ENCODE measurements at places on chromosomes 7 and 10.

DNA sequence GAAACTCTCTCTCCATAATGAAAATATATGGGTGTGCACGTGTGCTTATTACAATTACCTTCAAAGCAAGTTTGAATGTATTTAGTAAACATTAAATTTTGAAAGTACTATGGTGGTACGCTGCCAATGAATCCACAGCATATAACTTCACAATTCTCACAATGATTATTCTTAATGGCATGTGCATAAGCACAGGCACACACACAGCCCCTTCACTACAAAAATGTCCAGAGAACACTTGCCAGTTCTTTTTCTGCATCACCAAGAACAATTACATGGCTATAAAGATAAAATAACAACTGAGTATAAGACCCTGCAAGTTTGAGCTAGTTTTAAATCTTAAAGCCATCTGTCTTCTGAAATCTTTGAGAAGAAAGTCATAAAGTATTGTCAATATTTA is 22.2 kb downstream of the SGCE start:
- no peak for DNase-seq

DNA sequence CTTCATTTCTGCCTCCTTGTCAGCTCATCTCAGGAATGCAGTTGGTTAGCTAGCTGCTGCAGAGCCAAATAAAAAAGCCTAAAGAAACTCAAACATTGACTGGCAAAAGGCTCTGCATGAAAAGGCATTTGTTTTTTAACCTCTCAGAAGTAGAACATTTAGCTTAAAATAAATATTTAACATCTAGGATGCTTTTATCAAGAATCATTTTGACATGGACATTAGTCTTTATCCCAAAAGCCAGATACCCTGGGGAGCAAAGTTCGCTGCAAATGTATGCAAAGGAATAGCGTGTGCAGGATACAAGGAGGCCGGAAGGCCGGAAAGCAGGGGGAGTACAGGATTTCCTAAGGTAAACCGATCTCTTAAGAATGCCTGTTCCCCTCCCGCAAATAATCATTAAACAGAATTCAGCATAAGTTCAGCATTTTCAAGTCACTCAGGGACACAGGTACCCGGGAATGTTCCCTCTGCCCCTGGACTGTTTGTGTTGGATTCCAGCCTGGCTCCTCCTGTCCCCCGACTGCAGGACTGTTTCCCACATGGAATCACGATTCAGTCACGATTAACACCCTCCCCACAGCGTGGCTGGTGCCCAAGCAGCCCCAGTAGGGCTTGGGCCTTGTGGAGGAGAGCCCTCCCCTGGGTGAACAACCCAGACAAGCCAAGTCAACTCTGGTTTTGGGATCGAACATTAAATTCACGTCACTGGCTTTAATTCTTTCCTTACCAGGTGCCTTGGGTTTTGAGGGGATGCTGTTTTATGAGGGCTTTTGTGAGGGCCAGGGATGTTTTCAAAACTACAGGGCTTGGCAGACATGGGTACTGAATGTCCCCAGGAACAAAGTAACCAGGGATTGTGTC is 97.8 kb downstream of the HIPK2 start:
- DNase-seq, result no peak

GRCh38 chr7:105656922-105657521 is 75.7 kb upstream of the EFCAB10 start:
- peak; percentile 67 for DNase-seq

- no peak for DNase-seq
These were observed 15.8 kb downstream of the AP5Z1 start for GRCh38 chr7:4791101-4791737.

GRCh38 chr10:43123361-43124093 is 14.7 kb upstream of the CSGALNACT2 start:
- DNase-seq, result no peak

DNA sequence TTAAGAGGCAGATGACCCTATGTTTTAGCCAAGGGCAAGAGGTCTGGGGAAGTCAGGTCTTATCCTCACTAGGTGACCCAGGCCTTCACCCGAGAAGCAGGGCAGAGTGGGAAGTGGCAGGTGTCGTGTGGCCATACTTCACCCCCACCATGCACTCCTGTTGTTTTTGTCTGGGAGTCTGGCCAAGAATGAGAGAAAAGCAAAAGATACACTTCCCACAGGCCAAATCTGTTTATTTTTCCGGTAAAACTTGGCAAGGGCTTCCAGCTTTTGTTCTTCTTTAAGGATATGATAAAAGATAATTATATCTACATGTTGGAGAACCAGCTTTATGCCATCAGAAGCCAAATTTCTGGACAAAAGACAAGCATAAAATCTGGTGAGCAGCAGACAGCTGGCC is 137.4 kb upstream of the CDC14C start:
- no peak for DNase-seq

DNA sequence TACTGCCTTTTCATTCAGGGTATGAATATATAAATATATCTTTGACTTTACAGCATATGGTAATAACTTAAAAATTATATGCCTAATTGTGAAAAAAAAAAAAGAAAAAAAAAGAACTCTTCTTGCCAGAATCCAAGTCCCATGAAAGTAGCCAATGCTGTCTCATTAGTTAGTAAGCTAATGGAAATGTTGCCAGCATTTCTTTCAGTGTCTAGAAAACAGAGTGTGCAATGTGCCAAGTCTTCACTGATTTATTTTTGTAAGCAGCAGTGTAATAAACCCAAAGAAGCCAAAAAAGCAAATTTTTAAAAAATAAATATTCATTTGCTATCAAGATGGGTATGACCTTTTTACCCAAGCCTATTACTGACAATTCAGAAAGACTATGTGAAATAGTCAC is 31.1 kb upstream of the LRRN3 start:
- no peak for DNase-seq

DNA sequence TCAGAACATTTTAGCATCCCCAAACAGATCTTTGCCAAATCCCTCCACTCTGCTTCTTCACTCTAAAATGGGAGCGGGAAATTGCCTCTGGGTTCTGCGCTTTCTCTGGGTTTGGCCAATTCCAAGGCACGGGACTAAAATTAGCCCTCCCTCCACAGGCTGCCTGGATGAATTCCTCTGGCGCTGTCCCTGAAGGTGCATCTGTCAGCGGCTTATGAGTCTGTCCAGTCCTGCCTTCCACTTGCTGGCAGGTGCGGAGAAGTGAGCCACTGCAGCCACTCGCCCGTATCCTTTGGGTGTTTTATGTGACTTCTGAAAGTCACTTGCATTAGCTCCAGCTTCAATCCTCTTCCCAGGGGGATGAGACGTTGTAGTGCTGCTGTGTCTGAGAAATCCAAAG is 121.6 kb downstream of the SH2D4B start:
- no peak for DNase-seq

DNA sequence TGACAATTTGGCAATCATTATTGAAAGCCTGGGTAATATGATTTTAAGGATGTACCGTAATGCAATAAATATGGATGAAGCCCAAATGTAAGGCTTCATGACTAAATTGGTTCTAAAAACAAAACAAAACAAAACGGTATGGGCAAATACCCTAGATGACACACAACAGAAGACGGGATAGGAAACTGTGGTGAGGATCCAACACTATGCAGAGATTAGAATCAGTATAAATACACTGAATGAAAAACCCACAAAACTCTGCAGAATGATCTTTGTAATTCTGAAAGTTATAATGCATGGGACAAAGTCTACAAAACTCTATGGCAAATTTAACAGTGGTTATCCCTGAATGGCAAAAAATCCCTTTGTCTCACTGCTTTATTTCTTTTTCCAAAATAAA is 57.6 kb downstream of the MALSU1 start:
- no peak for DNase-seq

DNA sequence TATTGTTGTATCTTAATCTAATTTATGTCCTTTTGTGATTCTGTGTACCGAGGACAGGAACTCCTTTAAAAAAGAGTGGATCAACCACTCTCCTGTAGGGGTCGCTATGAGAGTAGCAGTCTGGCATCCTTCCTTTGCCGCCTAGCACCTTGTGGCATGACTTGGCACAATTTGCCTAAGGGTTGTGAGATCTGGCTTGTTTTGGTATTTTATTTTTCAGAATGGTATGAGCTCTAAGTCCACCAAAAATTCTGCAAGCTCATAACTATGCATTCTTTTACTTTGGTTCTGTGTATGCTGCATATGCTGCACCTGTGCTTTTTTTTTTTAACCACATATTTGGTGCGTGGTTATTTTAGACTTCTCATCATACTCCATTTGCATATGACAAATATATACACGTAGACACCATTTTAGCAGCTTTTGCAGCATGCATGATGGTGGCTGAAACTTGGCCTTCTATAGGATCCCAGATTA is 112.8 kb downstream of the CDK14 start:
- no peak for DNase-seq

DNA sequence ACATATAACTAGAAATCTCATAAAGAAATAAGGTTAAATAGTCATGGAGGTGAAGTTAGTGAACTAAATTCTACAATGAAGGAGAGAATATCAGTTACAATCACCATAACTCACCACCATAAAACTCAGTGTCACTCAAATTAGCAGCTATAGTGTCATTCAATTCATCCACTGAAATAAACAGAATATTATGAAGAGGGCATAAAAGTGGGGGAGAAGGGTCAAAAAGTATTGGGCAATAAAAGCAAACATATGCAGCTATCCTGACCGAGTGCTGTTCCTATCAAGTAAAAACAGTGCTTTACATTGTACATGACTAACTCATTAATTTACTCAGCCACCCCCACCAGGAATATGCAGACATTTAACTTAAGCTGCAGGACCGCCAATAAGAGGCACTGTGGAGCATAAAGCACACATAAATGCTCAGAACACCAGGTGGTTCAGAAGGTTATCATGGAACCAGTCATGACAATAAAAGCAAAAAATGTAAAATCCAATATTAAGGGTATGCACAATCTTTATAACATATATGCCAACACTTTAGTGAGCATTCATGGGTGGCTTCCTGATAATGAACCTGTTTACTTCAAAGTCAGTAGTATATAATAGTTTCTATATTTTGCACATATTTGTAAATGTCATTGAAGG is 95.5 kb upstream of the LAMB4 start:
- no peak for DNase-seq

DNA sequence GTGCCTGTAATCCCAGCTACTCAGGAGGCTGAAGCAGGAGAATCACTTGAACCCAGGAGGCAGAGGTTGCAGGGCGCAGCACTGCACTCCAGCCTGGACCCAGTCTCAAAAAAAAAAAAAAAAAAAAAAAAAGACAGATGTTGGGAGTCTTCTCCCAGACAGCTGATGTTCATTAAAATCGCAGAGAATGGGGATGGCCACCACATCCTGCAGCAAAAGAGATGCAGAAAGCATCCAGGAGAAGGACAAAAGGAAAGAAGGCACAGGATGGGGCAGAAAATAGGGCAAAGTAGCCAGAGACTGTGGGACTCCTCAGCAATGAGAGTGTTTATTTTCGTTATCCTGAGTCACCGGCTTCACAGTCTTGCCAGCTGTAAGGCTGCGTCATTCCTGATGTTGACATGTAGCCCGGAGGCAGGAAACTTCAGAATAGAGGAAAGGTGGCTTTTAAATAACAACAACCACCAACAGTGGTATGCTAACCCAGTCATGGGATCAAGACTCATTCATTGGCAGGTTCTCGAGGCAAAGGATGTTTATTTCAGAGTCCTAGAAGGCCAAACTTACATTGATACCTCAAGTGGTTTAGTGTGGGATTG is 149.5 kb upstream of the SVIL start:
- DNase-seq, result no peak

DNA sequence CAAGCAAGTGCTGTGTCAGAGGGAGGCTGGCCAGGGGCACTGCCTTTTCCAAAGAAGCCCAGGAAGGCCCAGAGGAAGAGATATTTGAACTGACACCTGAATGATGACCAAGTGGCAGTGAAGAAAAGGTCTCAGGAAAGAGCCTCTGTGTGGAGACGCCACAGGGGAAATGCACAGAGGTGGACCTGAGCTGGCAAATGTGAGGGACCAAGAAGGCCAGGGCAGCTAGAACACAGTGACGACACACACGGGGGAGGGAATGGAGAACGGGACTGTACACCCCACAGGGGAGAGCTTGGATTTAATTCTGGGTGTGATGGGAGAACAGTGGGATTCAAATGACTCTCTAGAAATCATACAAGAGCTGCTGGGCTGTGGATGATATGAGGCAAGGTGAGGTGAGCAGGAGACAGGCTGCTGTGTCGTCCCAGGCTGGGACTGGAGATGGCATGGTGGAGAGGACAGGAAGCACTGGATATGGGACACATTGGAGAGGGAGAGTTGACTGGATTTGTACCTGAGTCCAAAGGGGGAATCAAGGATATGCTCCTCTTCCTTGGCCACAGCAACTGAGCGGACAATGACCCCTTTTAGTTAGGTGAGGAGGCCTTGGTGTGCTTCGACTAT is 84.2 kb upstream of the DDC start:
- DNase-seq, result no peak

DNA sequence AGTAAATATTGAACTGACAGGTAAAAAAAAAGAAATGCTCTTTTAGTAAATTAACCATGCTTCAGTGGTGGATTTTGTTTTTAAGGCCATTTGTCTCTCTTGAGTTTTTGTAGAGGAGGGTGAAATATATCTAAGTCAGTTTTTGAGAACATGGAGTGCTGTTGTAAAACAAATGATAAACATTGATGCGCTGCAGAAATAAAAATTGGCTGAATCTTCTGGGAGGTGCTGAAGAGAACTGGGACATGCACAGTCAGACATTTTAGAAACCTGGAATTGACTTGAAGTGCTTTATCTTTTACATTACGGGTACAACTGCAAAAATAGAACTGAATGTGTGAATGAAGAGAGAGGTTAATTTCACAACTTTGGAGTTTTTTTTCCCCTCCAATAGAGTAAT is 203.0 kb upstream of the HDAC9 start:
- DNase-seq, result no peak

DNA sequence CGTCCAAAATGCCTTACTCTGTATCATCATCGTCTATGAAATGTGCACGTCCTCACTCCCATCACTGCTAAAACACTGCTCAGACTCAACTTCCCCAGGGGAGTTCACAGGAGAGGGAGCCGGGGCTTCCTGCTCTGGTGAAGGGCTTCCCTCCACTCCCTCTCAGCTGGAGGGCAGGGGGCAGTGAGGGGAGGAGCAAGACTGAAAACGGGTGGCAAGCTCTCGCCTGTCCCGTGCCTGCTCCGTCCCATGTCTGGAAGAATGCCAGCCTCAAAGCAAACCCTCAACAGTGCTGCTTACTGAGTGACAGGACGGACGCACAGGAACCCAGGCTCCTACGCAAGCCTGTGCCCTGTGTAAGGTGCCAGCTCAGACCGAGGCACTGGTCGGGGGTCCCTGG is 25.1 kb downstream of the PRKAG2 start:
- DNase-seq, result no peak

DNA sequence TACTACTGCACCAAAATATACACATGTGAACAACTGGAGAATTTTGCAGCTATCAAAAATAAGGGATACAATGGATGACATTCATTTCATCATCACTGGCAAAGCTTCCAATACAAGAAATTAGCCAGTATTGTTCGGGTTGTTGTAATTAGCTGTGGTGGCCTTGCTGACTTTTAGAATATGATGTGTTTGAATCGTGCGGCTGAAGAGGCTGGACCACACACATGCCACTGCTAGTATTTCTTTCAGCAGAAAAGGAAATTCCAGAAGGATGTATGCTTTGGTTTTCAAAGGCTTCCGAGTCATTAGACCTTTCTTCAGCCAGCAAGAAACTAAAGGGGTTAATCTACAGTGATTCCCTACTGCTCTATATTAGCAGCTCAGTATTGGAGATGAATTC is 16.6 kb downstream of the RPP38 start:
- DNase-seq, result no peak

- no peak for DNase-seq
These were observed 3.9 kb downstream of the CDK5 start for GRCh38 chr7:151053751-151054150.

- no peak for DNase-seq
These were observed 2.3 kb upstream of the ADCK2 start for GRCh38 chr7:140670343-140670935.

GRCh38 chr10:124087672-124088634 is 5.4 kb downstream of the CHST15 start:
- no peak for DNase-seq
